ENCODE measurements at places on chromosomes 5 and 9. TPM values are rescaled to one million over a fixed set of nuclear protein-coding genes. Genes with fewer than 3 reads are reported as not detected.

The MZB1 gene
- 0.10 TPM for total RNA-seq

DNA sequence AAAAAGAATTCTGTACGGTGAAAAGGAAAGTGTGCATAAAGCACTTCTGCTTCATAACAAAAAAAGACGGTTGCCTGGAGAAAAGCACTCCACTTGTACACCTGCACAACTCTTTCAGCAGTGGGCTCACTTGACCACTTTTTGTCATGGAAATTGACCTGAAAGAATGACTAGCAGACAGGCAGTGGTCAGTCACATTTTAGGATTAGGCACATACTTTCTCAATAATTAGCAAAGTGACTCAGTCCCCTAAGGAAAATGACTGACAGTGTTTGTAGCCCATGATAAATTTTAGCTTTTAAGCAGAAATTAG lies 169.3 kb downstream of the FANCC start:
- DNase-seq: no peak

GRCh38 chr5:96633820-96634219 lies 28.4 kb upstream of the CAST start:
- no peak for DNase-seq

DNA sequence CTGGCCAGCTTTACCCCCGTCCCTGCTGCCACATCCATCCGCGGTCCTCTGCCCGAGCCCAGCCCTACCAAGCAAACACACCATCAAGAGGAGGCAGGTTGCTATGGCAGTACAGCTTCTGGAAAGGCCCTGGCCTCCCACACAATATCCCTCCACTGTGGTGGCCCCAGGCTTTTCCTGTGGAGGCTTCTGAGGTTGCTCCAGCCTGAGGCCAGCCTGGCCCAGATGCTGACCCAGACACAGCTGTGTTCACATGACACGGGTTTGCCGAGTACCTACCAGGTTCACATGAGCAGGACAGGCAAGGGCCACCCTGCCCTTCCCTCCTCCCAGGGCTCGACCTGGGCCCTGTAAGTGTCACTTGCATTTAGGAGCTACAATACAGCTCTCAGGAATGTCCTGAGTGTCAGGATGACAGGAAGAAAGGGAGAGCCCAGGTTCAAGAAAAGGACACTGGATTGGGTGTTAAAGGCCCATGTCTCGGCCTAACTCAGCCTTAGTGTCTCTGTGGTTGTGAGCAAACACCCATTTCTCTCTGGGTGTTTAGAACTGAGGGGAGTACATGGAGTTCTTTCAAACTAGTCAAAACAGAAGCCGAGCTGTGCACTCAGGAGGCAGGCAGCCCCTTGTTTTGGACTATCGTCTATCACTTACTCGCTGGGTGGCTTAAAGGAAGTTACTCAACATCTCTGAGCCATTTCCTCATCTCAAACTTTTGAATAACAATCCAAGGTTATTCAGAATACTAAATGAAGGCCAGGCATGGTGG lies 40.2 kb downstream of the NAIF1 start:
- DNase-seq: no peak

The RMND5B gene
- 25.2 TPM for total RNA-seq

The LPAR1 gene
- total RNA-seq: 1.2 TPM

The CERCAM gene
- 13.9 TPM for total RNA-seq

The DMRT3 gene
- not detected for total RNA-seq

DNA sequence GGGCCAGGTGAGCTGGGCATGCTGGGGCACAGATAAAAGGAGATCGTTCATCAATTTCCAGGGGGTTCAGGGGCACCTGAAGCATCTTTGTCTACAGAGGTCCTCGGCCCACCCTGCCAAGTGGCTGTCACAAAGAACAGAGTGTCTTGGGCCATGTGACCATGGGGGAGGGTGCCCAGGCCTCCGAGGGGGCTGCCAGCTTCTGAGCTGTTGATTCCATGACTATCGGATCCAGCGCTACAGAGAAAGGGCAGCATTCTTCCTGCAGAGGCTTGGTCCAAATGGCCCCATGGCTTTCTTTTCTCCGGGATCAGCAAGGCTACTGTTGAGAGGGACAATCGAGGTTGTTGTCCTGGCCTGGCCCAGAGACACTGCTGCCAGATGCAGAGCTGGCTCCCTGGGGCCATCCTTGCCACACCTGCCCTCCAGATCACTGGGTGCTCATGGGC lies 289.2 kb downstream of the ZSWIM6 start:
- DNase-seq: no peak

The PRDM12 gene
- total RNA-seq: 0.30 TPM

DNA sequence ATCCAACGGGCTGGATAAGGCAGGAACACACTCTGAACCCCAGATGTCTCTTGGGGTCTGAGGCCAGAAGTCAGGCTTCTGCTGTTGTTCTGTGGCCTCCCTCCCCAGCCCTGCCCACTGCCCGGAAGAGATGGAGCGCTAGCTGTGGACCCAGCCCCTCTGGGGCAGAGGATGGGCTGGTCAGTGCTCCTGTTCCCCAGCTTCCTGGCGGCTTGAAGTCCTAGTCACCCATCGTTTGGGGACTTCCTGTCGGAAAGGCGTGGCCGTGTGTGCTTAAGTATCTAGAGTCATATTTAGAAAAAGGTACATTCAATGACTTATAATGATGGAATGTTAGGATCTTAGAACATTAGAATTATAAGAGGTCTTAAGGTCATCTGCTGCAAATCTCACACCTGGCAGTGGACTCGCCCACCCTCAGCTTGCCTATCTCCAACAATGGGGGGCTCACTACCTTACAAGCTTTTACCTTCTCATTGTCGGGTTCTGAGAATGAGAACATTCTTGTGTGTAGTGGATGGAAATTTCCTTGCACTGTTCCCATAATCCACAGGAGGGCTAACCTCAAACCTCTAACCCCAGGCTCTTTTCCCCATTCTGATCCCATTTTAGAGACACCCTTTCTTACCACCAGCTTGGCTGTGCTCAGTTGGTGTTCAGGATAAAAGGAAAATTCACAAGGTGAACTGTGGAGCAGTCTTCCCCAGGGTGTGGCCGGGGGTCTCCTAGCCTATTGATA lies 13.4 kb upstream of the AIF1L start:
- DNase-seq: no peak

- DNase-seq: peak; percentile 95
Observed at GRCh38 chr9:22158927-22159346, 149.8 kb upstream of the CDKN2B start.

The LECT2 gene
- total RNA-seq: not detected

DNA sequence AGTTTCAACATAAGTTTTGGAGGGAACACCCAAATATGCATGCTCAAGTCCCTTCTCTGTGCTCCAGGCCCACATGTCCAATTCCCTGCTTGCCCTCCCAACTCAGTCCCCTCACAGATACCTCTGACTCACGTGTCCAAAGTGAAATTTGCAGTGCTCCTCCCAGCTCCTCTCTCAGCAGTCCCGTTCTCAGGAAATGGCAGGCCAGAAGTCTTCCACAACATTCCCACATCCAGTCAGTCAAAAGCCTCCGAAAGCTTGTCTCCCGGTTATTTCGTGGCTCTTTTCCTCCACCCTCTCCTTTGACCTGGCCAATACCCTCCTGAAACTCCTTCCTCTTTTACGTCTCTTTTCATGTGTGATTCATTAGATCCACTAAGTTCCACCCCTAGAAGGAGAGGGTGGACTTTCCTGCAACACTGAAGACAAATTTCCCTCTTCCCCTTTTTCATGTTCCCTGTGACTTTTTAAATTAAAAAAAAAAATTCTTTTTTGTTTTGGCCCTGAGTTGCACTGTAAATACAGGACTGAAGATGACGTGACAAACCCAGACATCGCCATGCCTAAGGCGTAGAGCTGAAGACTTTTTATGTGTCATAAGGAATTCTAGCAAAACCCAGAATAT lies 12.8 kb upstream of the MGAT1 start:
- no peak for DNase-seq

DNA sequence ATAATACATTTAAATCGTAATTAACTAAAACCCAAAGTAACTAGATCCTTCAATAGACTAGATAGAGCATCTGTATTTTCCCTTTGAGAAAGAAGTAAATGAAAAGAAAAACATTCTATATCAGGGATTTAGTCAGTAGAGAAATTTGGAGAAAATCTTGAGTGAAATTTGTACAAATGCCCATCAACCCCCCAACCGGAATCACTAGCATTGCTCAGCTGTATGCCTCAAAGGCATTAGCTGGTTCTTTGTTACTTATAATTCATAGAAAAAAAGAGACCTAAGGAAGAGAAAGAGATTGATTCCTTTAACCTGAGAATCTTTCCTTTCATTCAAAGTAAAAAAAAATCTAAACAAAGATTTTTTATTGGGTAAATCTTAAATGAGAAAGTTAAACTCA lies 659 bp downstream of the OMD start:
- DNase-seq: no peak

The SEC61B gene
- 120 TPM for total RNA-seq

DNA sequence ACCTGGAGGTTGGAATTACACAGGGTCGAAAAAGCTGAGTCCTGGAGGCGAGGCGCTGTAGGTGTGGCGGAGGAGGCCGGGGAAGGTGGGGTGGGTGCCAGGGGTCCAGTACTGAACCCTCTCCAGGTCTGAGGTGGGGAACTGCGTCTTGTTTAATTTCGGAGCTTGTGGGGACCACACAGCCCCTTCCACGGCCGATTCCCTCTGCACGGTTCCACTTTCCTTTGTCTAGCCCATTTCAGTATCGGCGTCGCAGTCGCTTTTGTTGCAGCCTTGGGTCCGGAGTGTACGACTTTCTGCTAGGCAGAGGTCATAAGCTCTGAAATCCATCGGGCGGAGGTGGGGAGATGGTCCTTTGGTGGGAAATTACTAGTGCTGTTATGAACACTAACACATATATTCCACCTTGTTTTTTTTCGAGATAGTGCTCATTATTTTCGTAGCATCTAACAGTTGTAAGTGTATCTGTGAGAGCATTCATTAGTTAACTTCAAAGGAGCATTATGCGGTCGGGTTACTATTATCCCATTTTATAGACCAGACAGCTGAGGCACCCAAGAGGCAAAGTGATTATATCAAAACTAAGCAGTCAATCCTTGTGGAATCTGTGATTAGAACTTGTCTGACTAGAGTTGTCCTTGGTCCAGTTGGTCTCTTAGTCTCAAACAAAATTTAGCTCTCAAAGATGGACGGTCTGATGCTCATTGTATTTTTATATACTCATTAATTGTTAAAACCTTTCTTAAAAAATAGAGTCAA lies 737 bp downstream of the RNF180 start:
- no peak for DNase-seq

The CDC23 gene
- 53.1 TPM for total RNA-seq

DNA sequence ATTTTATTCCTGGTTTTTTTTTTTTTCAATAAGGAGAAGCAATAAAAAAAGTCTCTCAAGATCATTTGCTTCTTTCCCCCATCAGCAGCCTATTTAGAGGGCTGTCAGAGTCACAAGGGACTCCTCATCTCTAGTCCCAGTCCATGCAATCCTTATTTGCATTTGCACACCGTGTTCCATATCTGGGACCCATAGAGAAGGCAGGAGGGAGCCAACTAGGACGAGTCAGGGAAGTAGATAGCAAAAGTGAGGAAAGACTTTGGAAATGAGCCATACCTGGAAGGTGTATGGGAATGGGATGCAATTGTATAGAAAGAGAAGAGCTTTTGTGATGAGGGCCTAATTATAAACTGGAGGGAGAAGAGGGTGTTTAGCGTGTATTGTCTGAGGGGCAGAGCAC lies 160.0 kb downstream of the PIK3R1 start:
- no peak for DNase-seq

- no peak for DNase-seq
Observed at GRCh38 chr9:116061546-116062205, 91.9 kb upstream of the PAPPA start.

GRCh38 chr5:14714706-14715105 lies 50.2 kb downstream of the OTULIN start:
- DNase-seq: no peak

DNA sequence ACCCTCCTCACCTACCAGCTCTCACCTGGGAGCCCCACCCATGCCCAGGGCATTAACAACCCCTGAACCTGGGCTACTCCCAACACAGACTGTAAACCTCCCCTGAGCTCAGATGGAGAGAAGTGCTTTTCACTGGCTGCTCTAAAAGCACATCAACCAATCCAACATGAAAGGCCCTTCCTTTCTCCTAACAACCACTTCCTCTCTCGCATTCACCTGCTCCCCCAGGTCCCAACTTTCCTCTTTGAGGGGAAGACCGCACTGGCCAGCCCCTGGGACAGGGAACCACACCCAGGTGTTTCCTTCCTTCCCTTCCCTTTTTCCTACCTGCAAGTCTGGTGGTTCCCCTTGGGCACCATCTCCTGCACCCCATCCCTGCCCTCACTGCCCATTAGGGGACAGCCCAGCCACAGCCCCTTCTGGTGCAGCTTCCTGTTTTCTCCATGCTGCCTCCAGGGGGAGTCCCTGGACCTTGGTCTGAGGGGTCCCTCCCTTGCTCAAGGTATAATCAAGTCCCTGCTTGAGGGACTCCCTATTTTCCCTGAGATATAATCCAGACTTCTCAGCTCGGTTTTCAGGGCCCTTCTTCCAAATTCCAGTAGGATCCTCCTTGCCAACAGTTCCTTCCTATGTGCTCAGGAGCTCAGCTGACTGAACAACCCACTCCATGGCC lies 30.5 kb upstream of the DAB2IP start:
- DNase-seq: peak; percentile 15

GRCh38 chr5:129746876-129747275 lies 1.0 kb upstream of the MINAR2 start:
- DNase-seq: no peak

DNA sequence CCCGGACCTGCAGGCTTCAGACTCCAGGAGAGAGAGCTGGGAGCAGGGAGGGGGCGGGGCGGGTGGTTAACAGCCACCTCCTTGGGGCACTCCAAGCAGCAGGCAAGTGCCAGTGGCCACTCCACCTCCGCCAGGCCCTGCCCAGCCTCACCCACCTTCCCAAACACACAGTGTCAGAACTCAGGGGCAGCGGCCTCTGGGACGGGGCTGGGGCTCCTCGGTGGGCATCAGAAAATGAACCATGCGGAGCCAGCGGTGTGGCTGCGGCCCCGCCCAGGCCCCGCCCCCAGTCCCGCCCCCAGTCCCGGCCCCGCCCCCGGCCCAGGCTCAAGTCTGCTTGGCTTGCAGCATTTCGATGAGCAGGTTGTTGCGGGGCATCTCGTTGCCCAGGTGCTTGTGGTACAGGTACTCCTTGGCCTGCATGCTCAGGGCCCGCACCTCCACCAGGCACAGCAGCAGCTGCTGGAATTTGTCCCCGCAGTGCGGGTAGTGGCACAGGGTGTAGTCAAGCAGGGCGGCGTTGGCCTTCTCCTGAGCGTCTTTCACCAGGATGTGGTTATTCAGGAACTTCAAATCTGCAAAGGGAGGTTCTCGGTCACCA lies 24.7 kb downstream of the NR5A1 start:
- no peak for DNase-seq

The PTGER4 gene
- 3.1 TPM for total RNA-seq
